ENCODE measurements at places on chromosomes 16 and 17.

DNA sequence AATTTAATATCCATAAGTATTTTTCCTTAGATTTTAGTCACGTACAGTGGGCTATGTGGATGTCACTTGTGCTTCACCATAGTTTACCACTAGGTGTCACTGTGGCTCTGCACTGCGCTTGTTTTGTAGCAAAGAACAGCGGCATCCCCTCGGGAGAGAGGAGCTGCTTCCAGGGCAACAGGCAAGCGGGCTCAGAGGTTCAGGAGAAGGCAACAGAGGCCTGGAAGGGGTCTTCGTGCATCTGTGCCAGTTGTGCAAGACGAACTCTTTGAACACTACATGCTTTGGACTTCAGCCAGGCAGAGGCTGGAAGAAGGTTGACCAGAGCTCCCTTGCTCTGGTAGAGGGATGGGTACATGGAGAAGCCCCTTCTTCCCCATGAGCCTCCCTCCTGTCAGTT lies 20.6 kb downstream of the CYB561 start:
- H3K27ac ChIP-seq: no peak overlapping the region
- peaks cover 2% of the 10 kb centered on the region for H3K27me3 ChIP-seq
- no peak overlapping the region for H3K4me3 ChIP-seq
- DNase-seq: peak; percentile 81
- H3K36me3 ChIP-seq: peaks cover 1% of the 10 kb centered on the region

DNA sequence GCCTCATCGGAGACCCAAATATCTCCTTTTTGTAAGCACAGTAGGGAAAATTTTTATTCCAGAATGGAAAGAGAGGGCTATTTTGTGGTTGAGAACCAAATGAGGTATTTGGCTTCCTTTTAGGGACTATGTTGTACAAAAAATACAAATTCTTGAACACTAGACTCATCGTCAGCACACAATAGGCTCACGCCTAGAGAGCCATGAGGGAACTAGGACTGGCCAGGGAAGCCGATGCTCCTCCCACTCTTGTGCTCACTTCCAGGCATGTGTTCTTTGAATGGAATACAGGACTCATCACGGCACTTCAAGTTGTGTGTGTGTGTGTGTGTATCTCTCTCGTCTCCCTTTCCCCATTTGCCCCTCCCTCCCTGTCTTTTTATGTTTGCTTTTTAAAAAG lies 17.8 kb upstream of the BLMH start:
- no peaks in the 10 kb centered on the region for H3K36me3 ChIP-seq
- H3K4me1 ChIP-seq: no peaks in the 10 kb centered on the region
- no peak for DNase-seq
- H3K4me3 ChIP-seq: no peak overlapping the region

DNA sequence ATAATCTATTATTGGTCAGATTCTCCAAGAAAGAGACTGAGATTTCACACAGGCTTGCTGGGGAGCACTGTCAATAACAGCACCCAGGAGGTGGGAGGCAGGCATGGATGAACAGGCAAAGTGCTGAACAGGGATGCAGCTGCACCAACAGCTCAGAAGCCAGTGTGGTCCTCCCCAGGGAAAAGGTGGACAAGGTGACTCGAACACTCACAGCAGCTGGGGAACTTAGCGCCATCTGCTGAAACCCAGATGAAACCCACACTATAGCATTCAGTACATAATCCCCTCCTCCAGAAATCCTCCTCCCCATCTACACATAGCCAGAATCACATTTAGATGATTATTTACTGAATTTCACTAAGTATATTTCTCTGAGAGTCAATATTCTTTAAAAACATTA lies 255.2 kb upstream of the WSB1 start:
- no peak for DNase-seq
- no peaks in the 10 kb centered on the region for H3K27me3 ChIP-seq
- H3K4me1 ChIP-seq: no peaks in the 10 kb centered on the region
- H3K4me3 ChIP-seq: no peak overlapping the region
- H3K27ac ChIP-seq: no peak overlapping the region

GRCh38 chr16:50153596-50154419 lies 702 bp downstream of the TENT4B start:
- H3K27me3 ChIP-seq: no peaks in the 10 kb centered on the region
- peak overlapping the region; percentile 86 for H3K4me3 ChIP-seq
- peaks cover 23% of the 10 kb centered on the region for H3K36me3 ChIP-seq

GRCh38 chr17:54863176-54863575 lies 37.5 kb upstream of the TOM1L1 start:
- H3K27ac ChIP-seq: no peak overlapping the region
- no peaks in the 10 kb centered on the region for H3K4me1 ChIP-seq
- no peaks in the 10 kb centered on the region for H3K36me3 ChIP-seq
- DNase-seq: no peak
- H3K27me3 ChIP-seq: peaks cover 2% of the 10 kb centered on the region
- H3K4me3 ChIP-seq: no peak overlapping the region

GRCh38 chr17:7703584-7704479 lies 1.2 kb upstream of the EFNB3 start:
- peaks cover 40% of the 10 kb centered on the region for H3K27me3 ChIP-seq
- H3K36me3 ChIP-seq: peaks cover 18% of the 10 kb centered on the region
- H3K4me1 ChIP-seq: peaks cover 13% of the 10 kb centered on the region
- H3K27ac ChIP-seq: no peak overlapping the region
- no peak for DNase-seq
- no peak overlapping the region for H3K4me3 ChIP-seq

DNA sequence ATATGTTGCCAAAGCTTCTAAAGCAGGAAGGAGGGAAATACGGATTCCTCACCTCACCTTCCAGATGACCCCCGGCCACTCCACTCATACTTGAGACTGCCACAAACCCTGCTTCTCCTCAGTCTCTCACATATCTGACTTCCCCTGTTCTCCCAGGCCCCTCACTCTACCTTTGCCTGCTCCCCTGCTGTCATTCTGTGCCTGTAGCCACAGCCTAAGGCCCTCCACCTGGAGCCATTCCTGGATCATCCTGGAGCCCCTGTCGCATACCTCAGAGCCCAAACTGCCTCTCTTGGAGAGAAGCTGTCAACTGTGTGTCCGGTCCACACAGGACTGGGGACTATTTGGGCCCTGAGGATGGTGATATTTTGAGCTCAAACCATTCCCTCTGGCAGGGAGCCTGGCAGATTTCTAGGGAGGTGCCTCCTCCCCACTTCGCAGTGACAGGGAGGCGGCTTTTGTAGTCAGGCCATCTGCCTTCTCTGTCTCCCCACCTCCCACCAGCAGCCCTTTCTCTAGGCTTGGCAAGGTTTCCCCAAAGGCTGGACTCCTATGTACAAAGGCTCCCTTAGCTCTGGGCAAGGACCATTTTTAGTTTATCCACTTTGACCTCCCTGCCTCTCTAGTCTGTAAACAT lies 2.3 kb upstream of the MED24 start:
- DNase-seq: no peak
- H3K4me1 ChIP-seq: peaks cover 26% of the 10 kb centered on the region
- no peak overlapping the region for H3K4me3 ChIP-seq
- H3K27me3 ChIP-seq: peaks cover 19% of the 10 kb centered on the region

DNA sequence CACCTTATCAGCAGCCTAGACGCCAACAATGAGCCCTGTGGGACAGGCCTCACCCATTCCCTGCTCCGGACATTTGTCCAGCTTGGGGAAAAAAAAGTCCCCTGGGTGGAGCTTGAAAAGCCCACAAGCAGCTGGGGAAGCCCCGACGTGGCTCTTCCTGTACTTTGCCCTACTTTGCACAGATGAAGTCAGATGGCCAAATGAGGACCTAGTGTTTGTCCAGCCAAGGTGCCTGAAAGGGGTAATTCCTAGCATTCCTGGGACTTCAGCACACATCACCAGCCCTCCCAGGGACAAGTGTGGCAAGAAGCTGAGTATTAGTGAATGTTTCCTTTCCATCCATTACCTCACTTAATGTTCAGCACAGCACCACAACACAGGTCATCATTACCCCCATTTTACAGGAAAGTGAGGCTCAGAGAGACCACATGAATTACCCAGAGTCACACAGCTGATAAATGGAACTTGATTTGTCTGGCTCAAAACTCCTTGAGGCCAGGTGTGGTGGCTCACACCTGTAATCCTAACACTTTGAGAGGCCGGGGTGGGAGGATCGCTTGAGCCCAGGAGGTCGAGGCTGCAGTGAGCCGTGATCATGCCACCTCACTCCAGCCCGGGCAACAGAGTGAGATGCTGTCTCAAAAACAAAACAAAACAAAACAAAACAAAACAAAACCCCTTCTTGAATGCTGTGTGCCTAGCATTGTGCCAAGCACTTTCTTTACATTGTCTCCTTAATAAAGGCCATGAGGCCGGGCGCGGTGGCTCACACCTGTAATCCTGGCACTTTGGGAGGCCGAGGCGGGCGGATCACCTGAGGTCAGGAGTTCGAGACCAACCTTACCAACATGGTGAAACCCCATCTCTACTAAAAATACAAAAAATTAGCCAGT lies 19.9 kb upstream of the PLLP start:
- DNase-seq: no peak
- H3K4me3 ChIP-seq: no peak overlapping the region
- H3K4me1 ChIP-seq: peaks cover 12% of the 10 kb centered on the region

- H3K4me1 ChIP-seq: no peaks in the 10 kb centered on the region
- H3K36me3 ChIP-seq: no peaks in the 10 kb centered on the region
- no peak overlapping the region for H3K27ac ChIP-seq
- no peaks in the 10 kb centered on the region for H3K27me3 ChIP-seq
- no peak for DNase-seq
Observed at GRCh38 chr16:63323722-63324705, 1287.8 kb upstream of the CDH8 start.

DNA sequence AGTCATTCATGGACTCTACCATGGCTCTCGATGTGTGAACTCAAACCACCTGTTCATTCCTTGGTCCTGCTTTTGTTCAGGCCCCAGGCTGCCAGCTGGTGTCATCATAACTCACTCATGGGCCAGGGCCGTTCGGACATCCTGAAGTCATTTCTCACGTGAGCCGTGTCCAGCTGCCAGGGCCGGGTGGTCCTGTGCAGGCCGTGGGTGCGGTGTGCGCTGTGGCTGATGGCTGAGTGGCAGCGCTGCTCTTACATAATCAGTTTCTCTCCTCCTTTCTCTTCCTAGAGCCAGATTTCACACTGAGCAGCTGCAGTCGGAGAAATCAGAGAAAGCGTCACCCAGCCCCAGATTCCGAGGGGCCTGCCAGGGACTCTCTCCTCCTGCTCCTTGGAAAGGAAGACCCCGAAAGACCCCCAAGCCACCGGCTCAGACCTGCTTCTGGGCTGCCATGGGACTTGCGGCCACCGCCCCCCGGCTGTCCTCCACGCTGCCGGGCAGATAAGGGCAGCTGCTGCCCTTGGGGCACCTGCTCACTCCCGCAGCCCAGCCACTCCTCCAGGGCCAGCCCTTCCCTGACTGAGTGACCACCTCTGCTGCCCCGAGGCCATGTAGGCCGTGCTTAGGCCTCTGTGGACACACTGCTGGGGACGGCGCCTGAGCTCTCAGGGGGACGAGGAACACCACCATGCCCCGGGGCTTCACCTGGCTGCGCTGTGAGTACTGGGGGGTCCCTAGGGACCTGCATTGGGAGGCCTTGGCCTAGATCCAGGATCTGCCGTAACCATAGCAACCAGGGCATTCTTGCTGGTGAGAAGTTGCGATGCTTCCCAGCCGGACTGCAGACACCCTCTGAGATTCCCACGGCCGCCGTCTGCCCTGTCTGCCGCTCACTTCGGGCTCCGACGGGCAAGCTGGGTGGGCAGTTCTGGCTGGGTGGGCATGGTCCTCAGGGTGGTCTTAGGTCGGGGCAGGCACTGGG lies at the start of gene IL34:
IL34 (plus strand) TSS at position 300 of the 982 bp plus-strand sequence; CDS start at position 689, 389 bp downstream.
- H3K27ac ChIP-seq: no peak within 1 kb of the TSS
- no peak within 1 kb of the TSS for H3K4me3 ChIP-seq

DNA sequence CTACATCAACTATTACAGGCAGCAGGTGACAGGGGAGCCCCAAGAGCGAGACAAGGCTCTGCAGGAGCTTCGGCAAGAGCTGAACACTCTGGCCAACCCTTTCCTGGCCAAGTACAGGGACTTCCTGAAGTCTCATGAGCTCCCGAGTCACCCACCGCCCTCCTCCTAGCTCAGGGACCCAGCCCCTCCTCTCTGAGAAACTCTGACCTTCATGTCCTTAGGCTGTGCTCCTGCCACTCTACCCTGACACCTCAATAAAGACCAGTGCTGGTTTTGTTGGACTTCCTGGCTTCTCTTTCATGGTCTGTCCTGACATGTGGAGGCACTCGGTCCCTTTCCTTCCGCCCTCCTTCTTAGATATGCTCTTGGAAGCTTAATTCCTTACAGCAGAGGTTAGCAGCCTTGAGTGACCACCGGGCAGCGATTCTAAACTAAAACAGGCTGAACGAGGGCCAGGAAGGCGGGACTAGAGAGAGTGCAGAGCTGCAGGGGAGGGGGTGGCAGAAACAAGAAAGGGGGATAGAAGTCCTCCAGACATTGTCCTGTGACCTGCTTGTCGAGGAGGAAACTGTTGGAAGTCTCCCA lies 915 bp downstream of the AHSP start:
- no peak for DNase-seq
- no peaks in the 10 kb centered on the region for H3K36me3 ChIP-seq
- no peak overlapping the region for H3K27ac ChIP-seq
- peaks cover 24% of the 10 kb centered on the region for H3K27me3 ChIP-seq

- DNase-seq: no peak
- H3K27ac ChIP-seq: no peak overlapping the region
- H3K4me3 ChIP-seq: no peak overlapping the region
- peaks cover 2% of the 10 kb centered on the region for H3K36me3 ChIP-seq
- H3K4me1 ChIP-seq: no peaks in the 10 kb centered on the region
Observed at GRCh38 chr17:3030096-3030495, 33.3 kb downstream of the OR1D5 start.

DNA sequence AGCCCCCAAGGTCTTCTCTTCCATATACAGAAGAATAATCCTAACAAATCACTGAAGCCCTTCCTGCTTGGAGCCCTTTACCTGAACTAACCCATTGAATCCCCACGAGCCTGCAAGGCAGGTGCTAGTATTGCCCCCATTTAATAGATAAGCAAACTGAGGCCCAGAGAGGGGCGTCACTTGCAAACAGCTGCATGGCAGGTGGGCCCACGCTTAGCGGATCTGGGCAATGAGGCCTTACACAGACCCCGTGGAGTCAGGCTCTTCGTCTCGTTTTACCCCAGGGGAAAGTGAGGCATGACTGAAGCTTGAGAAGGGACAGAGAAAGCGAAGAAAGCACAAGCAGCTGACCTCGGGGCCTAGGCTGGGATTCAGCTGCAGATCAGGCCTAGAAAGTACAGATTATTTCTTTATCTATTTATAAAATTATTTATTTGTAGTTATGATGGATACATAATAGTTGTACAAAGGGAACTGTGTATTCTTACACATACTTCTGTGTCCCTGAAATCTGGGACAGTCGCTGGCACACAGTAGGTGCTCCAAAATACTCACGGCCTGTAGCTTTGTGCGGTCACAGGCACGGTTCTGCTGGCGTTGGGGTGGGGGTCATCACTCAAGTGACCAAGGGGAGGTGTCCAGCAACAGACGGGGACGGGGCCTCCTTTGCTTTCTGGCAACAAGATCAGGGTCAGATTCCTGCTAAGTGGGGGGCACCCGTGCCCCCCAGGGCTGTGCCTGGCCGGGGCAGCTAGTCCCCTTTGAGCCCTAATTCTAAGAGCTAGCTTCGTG lies 223.2 kb upstream of the GSE1 start:
- DNase-seq: no peak
- no peak overlapping the region for H3K27ac ChIP-seq
- no peak overlapping the region for H3K4me3 ChIP-seq
- H3K27me3 ChIP-seq: no peaks in the 10 kb centered on the region
- H3K36me3 ChIP-seq: no peaks in the 10 kb centered on the region
